ENCODE measurements at places on chromosomes 6 and 20. TPM values are rescaled to one million over a fixed set of nuclear protein-coding genes. Genes with fewer than 3 reads are reported as not detected.

BTNL2 gene
- not detected for polyA plus RNA-seq

- no peak overlapping the region for H3K4me3 ChIP-seq
- H3K4me1 ChIP-seq: peaks cover 20% of the 10 kb centered on the region
- H3K27ac ChIP-seq: no peak overlapping the region
- H3K36me3 ChIP-seq: no peaks in the 10 kb centered on the region
Measured at GRCh38 chr6:16721977-16722376, 39.3 kb downstream of the ATXN1 start.

- no peak overlapping the region for H3K27ac ChIP-seq
- H3K4me3 ChIP-seq: no peak overlapping the region
- no peaks in the 10 kb centered on the region for H3K36me3 ChIP-seq
- no peaks in the 10 kb centered on the region for H3K27me3 ChIP-seq
- no peaks in the 10 kb centered on the region for H3K4me1 ChIP-seq
Measured at GRCh38 chr6:25685251-25685650, 33.2 kb downstream of the SCGN start.

DNA sequence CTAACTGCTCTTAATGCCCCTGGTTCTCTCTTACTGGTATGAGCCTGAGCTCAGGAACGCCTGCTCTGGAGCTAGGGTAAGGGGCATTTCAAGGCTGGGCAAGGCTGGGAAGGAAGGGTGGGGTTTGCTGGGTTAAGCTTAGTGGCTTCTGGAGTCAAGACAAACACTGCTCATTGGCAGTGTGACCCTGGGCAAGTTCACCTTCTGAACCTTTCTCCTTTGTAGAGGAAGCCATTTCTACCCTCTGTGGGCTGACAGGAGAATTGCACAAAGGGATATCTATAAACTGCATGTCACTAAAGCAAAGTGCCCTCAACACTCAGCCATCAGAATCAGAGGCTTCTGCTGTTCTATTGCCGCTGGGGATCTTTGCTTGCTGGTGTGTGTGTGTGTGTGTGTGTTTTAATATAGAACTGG is 20.3 kb upstream of the LRRN4 start:
- H3K4me1 ChIP-seq: no peaks in the 10 kb centered on the region
- H3K27me3 ChIP-seq: no peaks in the 10 kb centered on the region
- no peak overlapping the region for H3K4me3 ChIP-seq
- H3K36me3 ChIP-seq: no peaks in the 10 kb centered on the region
- DNase-seq: no peak

RAD21L1 gene
- polyA plus RNA-seq: 0.16 TPM

ZHX3 gene
- 32.8 TPM for polyA plus RNA-seq
